ENCODE measurements at places on chromosomes 1 and 21. TPM values are rescaled to one million over a fixed set of nuclear protein-coding genes. Genes with fewer than 3 reads are reported as not detected.

WNT3A gene
- total RNA-seq, result 0.08 TPM

CACNA1S gene
- total RNA-seq, result not detected

TIE1 gene
- not detected for total RNA-seq

CD48 gene
- not detected for total RNA-seq

MR1 gene
- total RNA-seq, result 6.4 TPM

Measured in A549 treated with ZK216348 at 1 μM for 4 hours (cell line).